ENCODE measurements at places on chromosomes 3 and 15. TPM values are rescaled to one million over a fixed set of nuclear protein-coding genes. Genes with fewer than 3 reads are reported as not detected.

ZNF660 gene
- 6.4 TPM for total RNA-seq

CAND2 gene
- total RNA-seq = 44.6 TPM

MESP1 gene
- total RNA-seq = not detected

GLDN gene
- total RNA-seq = 26.0 TPM

ARGFX gene
- not detected for total RNA-seq

PRICKLE2 gene
- 27.9 TPM for total RNA-seq

MYZAP gene
- total RNA-seq = 6.8 TPM

CPEB1 gene
- total RNA-seq = 2.0 TPM

SPESP1 gene
- total RNA-seq = 3.3 TPM

LPCAT4 gene
- total RNA-seq = 20.0 TPM

DNA sequence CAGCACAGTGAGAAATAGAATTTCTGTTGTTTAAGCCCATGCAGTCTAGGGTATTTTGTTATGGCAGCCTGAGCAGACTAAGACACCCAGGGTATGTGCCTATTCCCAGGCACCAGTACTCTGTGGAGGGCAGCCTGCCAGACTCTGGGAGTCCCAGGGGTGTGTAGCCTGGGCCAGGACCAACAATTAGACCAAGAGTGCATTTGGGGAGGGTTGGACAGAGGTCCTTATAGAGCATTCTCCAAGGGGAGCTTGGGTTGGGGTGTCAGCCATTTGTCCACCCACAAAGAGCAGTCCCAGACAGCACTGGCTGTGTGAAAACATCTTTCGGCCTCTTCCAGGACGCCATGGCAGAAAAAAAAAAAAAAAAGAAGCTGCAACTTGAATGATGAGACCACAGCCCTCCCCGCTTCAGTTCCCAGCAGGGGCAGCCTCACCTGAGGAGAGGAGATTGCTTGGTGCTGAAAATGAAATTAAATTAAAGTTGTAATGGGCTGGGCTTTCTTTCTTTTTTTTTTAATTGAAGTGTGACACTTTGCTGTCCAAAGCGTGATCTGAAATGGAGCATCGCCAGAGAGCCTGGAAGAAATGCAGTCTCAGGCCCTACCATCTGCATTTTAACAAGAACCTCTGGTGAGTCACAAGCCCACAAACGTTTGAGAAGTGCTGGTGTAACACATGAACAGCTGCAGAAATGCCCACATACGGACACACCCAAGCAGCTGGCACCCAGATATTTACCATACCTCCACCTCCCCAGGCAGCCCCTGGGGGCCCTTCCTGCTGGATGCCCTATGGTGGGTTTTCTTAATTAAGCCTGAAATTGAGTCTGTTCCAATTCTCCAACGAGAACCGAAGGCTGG, 21.3 kb upstream of the CAV3 start:
- no peak for DNase-seq

DNA sequence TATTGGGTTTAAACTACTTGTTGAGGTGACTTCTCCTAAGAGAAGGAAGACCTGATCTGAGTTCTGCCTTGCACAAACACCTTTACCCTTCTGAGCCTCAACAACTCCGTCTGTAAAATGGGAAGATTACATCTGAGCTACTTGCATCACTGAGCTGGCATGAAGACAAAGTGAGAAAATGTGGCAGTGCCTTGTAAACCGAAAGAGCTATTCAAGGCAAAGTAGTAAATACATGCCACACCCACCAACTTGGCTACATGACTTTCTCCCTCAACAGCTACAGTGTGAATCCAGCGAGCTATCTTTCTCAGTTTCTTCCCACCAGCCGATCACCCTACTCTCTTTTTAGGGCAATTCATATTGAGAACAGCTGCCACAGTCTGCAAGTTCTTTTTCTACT, 148.3 kb downstream of the FOXB1 start:
- no peak for DNase-seq

DNA sequence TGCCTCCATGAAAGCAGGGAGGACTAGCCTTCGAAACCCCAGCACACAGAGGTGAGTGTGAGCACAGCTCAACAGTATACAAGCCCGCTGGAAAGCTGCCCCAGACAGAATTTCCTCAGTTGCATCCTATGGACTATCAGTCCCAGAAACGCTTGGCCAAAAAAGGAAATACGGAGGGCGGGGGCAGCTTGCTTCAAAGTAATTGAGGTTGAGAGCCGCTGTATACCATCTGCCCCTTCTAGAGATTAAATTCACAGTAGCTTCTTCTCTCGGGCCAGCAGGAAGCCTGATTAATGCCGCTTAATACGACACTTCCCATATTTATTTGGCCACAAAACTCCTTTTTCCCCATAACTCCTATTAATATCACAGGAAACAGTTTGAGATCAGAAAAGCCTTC, 88.7 kb downstream of the LIPC start:
- DNase-seq = no peak

DNA sequence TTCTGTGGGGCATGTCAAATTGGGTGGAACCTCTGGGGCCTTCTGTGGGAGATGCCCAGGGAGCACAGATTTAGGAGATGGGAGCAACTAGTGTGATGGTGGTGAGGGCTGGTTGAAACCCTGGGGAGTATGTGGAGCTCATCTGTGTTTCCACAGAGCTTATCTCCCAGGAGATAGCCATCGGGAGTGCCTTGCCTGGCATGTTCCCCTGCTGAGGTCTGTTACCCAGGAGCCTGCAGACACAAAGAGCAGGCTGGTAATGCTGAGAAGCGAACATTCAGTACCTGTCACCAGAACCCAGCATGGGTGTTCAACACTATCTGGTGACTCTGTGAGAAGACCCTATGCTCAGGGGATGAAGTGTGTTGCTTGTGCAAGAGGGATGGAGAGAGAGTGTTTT, 85.0 kb downstream of the CLSTN2 start:
- no peak for DNase-seq

- DNase-seq = no peak
Observed at GRCh38 chr3:39294446-39295183, 14.8 kb upstream of the CX3CR1 start.

- no peak for DNase-seq
Observed at GRCh38 chr3:15929944-15930571, 132.3 kb upstream of the ANKRD28 start.

GRCh38 chr3:9121366-9122001, 128.0 kb downstream of the SRGAP3 start:
- no peak for DNase-seq

GRCh38 chr3:10761583-10761982, 54.4 kb upstream of the SLC6A11 start:
- no peak for DNase-seq

GRCh38 chr3:167146911-167147310, 233.2 kb downstream of the ZBBX start:
- DNase-seq = no peak

- DNase-seq = no peak
Observed at GRCh38 chr15:78002996-78003395, 74.5 kb downstream of the TBC1D2B start.

DNA sequence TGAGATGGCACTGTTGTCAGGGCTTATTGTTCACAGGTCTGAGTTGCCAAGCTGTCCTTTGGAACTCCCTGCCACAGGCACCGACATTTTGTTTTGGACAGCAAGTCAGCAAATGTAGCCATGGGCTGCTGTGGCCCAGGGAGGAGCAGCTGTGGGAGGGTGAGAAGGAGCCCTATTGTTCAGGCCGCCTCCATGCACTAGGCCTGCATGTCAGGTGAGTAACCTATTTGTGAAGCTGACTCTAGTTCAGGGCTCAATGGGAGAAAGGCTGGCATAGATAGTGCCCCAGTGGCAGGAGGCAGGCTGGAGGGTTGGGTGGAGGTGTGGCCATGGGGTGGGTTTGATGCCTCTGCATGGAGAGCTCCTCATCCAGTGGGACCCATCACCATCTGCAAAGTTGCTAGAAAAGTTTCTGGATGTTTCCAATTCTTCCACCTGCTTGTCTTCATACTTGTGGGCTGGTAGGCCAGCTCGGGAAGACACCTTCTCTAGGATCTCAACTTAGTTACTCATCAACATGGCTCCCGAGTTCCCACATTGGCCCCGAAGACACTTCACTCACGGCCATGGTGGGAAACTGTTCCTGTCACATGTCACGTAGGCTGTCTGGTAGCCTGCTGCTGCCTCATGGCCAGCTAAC, 19.5 kb downstream of the AMOTL2 start:
- no peak for DNase-seq

- no peak for DNase-seq
Observed at GRCh38 chr3:184335291-184335660, 2.1 kb upstream of the FAM131A start.

DNA sequence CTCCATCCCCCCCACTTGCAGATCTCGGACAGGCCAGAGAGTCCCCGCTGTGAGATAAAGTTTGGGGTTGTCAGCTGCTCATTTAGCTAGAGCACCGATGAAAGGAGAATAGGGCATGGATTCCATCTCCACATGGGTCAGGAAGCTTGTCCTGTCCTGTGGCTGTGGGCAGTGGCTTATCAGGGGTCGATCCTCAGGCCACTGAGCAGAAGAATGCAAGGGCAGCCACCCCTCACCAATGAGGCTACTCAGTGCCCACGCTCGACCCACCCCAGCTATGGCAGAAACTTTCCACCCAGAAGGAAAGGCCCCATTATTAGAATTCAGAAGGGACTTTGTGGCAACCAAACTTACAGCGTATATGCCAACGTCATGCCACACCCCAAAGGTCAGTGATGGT, 43.3 kb downstream of the CPN2 start:
- no peak for DNase-seq

GRCh38 chr3:185549651-185550111, 2.7 kb downstream of the LIPH start:
- DNase-seq = no peak

DNA sequence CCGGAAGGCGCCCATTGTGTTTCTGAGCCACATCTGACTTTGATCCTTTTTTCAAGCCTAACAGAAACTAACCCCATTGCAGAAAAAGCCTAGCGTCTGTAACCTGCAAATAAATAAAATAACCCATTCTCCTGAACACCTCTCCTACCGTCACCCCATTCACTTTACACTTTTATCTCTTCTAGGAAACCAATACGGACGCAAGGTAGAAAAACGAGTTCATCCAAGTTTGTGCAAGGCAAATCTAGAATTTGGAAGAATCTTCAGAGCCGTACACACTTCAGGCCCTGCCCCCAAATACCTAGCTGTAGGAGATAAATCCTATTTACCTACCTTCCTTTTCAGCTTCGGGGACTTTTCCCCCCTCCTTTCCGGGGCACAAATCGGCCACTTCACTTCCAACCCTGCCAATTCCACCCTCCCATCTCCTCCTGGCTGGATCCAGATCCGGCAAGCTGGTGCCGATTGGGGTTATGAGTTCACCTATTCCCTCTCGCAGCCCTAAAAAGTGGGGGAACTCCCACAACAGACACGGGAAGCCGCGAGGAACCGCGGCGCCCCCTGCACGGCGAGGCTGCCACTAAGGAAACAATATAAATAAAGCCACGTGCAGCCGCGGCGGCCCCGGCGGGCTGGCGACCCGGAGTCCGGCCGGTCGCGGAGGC, 987 bp downstream of the PRTG start:
- DNase-seq = no peak

GRCh38 chr3:55675478-55675877, 188.4 kb upstream of the WNT5A start:
- no peak for DNase-seq

DNA sequence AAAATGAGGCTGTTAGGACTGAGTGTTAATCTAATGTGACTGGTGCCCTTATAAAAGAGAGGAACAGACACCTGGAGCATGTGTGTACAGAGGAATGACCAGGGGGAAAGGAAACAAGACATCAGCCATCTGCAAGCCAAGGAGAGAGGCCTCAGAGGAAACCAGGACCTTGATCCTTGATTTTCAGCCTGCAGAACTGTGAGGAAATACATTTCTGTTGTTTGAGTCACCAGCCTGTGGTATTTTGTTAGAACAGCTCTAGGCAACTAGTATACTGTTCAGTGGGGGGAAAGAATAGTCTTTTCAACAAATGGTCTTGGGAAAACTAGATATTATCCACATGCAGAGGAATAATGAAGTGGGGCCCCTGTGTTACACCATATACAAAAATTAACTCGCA, 80.6 kb downstream of the CCR1 start:
- DNase-seq = no peak

DNA sequence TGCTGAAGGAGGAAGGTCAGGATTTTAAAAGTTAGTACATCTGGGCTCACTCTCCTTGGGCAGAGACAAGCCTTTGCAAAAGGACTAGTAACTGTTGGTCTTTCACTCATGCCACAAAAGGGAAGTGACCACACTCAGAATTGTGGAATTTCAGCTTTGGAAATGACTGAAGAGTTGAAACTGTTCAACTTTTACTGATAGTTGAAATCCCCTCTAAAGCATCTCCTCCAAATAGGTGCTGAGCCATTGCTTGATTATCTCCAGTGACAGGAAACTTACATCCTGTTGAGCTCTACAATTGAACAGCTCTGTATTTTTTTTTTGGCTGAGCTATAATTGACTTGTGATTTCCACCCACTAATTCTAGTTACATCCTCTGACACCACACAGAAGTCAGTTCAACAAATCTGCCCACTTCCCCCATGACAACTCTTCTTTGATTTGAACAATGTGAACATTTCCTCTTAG, 254.8 kb upstream of the TPRG1 start:
- no peak for DNase-seq

GRCh38 chr15:82315519-82316246, 33.6 kb downstream of the GOLGA6L10 start:
- no peak for DNase-seq

- no peak for DNase-seq
Observed at GRCh38 chr3:174973465-174973864, 114.3 kb downstream of the NAALADL2 start.

GRCh38 chr3:134251731-134252391, 1.2 kb upstream of the RYK start:
- DNase-seq = no peak

GRCh38 chr3:71195492-71195891, 388.0 kb downstream of the FOXP1 start:
- DNase-seq = no peak

GRCh38 chr3:143612541-143612940, 235.7 kb downstream of the SLC9A9 start:
- DNase-seq = no peak

DNA sequence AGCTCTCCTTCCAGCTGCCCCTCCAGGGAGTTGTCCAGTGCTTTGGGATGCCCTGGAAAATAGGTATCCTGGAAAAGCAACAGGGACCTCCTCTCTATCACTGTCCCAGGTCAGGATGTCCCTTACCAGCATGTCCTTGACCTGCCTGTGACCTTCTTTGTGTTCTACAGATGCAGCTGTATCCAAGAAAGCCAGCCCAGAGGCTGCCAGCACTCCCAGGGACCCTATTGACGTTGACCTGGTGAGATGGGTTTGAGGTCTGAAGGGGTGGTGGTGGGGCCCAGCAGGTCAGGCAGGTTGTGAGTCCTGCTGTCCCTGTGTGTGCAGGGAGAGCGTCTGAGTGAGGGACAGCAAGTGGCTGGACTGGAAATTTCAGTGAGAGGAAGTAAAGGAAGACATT, 30.2 kb downstream of the PML start:
- DNase-seq = no peak

DNA sequence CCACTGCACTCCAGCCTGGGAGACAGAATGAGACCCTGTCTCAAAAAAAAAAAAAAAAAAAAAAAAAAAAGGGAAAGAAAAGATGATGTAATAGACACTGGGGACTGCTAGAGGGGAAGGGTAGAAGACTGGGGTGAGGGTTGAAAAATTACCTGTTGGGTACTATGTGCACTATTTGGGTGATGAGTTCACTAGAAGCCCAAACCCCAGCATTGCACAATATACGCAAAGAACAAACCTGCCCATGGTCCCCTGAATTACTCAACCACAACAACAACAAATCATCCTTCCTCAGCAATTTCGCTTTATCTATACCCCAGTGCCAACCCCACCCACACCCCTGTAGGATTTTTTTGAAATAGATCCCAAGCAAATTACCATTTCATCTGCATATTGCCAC, 13.5 kb downstream of the NIPA1 start:
- no peak for DNase-seq

GRCh38 chr3:149448331-149448831, 26.1 kb upstream of the TM4SF4 start:
- DNase-seq = no peak

Data from thoracic aorta (tissue), 2 donors.